DMS79 (cell line): ENCODE measurements at places on chromosomes 7 and 10.

- no peak for DNase-seq
Observed at GRCh38 chr10:14466257-14466656, 135.5 kb upstream of the FRMD4A start.

DNA sequence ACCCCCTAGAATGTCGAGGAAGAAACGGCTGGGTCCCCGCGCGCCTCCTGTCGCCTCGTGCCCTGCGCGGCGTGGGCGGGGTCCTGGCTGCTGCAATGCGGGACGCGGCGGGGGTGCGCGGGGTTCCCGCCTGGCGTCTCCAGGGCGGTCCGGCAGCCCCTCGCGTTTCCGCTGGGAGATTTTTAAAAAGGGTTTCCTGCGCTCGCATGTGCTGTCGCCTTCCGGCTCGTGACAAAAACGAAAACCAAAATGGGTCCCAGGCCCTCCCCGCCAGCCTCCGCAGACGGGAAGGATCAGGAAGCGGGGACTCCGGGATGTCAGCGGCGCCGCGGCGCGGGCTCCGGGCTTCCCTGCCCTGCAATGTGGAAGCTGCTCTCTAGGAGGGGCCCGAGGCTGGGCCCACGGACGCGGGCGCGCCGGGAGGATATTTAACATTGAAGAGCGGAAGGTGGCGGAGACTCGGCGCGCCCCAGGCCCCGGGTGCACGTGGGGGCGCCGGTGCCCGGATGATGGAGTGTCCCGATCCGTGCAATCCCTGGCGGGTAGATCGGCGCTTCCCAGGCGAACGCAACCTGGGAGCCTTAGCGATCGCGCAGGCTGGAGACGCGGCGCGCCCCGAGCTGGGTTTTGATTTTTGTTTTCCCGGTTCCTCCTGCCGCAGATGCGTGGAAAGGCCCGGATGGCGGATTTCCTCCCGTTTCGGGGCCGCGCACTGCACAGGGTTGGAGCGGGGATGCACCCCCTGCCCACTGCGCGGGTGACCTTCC is 1.0 kb downstream of the PFKP start:
- DNase-seq, result no peak

DNA sequence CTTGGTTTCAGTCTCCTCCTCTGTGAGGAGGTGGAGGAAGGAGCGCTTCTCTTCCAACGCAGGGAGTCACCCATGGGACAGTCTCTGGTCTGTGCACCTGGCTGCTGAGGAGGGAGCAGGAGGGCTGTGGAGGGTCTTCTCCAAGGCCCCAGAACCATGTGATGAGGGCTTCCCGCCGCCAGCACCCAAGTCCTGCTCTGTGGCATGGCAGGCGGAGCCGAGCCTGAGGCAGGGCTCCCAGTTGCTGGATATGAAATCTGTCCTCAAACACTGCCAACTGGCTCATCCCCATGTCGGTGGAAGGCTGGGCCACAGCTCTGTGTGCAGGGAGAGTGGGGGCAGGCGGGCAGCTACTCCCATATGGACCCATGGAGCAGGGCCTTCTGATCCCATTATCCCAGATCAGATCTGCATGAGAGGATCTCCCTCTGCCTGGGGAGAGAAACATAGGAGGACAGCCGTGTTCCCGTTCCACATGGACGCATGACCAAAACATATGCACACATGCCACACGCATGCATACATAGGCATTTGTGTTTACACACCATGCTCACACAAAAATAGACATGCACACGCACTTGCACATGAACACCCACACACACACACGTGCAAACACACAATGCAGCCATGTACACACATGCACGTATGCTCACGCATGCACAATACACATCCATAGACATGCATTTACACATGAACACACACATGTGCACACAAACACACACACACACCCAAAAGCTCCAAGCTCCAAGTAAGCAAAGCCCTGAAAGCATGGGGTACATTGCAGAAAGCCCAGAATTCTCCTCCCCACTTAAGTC is 38.8 kb upstream of the EN2 start:
- no peak for DNase-seq

DNA sequence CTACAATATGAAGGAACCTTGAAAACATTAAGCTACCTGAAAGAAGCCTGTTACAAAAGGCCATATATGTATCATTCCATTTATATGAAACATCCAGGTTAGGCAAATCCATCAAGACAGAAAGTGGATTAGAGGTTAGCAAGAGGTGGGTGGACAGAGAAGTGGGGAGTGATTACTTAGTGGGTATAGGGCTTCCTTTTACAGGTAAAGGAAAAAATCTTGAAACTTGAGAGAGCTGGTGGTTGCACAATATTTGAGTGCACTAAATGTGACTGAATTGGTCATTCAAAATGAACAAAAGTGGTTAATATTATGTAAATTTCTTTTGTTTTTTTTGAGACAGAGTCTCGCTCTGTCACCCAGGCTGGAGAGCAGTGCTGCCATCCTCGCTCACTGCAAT is 119.4 kb upstream of the KIF5B start:
- DNase-seq, result no peak

DNA sequence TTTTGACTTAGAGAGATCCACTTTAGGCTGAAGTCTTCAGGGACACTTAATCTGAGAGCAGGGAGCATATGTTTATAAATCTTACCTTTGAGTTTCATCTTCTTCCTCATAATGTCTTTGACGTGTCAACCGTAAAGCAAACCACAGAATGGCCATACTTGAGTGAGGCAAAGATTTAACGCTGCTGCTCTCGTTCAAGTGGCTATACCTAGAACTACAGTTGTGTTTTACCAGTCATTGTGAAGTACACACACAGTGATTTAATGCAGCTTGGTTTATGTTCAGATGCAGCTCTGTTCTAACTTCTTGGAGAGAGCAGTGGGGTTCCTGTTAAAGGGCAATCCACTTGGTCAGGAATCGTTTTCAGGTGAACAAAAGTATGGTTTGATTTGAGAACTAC is 39.9 kb upstream of the GOT1 start:
- peak; percentile 1 for DNase-seq

DNA sequence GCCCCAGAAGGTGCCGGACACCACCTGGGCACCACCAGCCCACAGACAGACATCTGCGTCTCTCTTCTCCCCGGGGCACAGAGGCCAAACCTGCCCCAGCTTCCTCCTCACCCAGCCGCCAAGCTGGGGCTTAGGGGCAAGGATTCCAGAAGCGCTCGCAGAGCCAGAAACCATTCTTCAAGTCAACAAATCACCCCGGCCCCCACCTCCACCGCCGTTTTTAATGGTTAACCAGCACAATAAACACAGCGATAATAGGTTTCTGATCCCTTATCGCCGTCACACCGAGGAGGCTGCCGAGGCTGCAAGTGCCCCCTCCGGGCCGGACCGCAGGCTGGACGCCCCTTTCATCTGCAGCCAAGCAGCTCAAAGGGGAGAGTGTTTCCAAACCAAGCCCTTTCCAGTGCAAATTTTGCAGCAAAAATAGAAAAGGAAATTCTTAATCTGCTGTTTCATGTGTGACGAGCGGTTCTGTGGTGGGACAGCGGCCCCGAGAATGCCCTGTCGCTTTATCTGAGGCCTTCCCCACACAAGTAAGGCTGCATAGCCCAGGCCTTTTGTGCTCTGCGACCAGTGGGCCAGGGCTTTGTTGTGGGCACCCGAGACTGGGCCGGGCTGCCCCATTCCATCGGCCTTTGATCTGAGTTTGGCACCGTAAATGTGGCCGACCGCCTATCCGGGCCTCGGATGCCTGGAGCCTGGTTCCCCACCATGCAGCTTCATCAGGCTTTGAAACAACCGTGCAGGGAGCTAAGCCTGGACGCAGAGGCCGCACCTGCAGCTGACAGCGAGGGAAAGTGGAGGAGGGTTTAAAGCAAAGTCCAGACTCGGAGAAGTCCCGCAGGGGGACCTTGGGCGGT is 83.2 kb downstream of the FOXL3 start:
- DNase-seq, result no peak

GRCh38 chr10:87636313-87636915 is 23.3 kb upstream of the PAPSS2 start:
- DNase-seq, result no peak

GRCh38 chr10:35532141-35532540 is 73.0 kb upstream of the GJD4 start:
- no peak for DNase-seq

DNA sequence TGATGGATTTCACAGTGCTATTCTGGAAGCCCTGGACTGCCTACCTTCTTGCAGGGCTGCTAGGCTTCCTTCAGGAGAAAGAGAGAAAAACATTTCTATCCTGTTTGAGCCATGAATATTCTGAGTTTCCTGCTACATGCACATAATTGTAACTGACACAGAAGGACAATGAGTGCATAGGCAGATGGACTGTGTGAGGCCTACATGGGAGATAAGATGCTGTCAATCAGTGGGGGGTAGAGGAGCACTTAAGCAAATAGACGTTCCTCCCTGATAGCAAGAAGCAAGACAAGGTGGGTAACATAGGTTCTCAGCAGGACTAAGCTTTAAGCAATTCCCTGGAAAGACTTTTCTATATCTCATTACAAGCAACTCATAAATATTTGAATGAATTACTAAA is 11.6 kb downstream of the ALDH18A1 start:
- no peak for DNase-seq

- DNase-seq, result no peak
Observed at GRCh38 chr10:115171392-115171960, 78.3 kb downstream of the ATRNL1 start.

DNA sequence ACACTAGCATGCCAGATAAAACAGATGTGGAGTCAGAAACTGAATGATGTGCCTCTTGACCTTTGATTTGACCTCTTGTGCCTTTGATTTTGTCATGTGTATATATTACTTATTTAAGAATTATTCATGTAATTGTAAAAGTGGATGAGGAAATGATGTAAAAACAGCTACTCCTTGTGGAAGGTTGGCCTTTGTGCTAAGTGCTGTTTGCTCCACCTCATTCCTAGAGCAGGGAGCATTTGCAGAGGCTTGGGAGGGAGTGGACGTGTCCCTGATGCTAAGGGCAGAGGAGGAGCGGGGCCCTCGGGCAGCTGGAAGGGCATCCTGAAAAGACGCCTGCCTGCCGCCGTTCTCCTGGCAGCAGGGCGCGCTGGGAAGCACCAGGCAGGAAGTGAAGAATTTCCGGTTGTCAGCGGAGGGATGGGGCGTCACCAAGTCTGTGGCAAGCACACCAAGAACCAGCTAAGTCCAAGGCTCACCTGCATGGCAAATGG is 197.6 kb upstream of the ZNF32 start:
- DNase-seq, result no peak

- no peak for DNase-seq
Observed at GRCh38 chr10:10872764-10873163, 144.9 kb upstream of the CELF2 start.

DNA sequence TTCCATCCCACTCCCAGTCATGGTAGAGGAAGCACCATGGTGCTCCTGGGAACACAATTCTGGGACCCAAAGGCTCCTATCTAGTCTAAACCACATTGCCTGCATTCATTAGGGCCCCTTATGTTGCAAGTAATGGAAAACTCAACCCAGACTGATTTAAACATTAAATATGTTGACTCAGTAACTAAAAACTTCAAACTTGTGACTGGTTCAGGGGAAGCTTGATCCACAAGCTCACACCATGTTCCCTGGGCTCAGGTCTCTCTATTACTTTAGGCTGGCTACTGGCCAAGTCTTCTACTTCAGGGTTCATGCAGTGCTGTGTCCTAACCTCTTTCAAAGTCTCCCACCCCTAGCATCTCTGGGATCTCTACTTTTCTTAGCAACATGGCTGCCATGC is 13.1 kb downstream of the WNT16 start:
- no peak for DNase-seq

DNA sequence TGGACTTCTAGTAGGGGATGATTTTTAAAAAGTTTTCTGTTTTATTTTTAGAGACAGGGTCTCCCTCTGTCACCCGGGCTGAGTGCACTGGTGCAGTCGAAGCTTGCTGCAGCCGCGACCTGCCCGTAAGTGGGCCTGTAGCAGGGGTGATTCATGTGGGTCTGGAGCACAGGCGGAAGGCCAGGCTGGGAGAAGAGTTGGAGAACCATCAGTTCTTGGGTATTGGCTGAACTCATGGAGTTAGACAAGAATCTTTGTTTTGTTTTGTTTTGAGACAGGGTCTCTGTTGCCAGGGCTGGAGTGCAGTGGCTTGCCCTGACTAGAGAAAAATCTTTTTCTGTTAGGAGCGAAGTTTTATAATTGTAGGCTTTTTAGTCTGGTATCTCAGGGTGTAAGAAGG is 5.7 kb downstream of the SRRT start:
- no peak for DNase-seq
